ENCODE measurements at places on chromosomes 16 and 17. TPM values are rescaled to one million over a fixed set of nuclear protein-coding genes. Genes with fewer than 3 reads are reported as not detected.
A peak's percentile ranks its signal among the peaks of the same experiment; 100 is the strongest.

Gene KREMEN2
- total RNA-seq: 0.15 TPM

DNA sequence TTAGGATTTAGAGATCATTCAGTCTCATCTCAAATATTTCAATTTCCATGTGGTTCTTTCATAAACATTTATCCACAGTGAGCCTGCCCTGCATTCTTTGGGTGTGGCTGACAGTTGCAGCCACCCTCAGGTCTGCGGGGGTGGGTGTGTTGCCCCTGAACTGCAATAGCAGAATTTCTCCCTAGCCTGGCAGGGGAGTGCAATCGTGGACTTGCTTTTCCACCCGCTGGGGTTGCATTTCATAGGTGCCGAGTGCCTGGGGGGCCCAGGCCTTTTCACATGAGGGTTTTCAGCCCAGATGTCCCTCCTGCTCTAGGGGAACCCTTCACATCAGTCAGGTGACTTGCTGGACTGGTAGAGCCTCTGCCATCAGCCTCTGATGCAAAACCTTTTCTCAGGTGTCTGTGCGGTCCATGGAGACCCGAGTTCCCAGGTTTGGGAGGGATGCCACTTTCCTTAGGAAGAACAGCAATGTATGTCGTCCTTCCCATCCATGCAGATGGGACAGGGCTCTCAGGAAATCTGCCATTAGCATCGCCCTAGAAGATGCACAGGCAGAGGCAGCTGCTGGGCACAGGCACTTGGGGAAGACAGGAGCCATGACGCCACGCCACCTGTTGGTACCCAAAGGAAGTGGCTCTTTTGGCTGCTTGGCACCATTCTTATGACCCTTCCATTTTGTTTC is 2.4 kb upstream of the USP36 start:
- DNase-seq: peak; percentile 56

GRCh38 chr17:62617894-62618472 is 9.5 kb upstream of the MRC2 start:
- no peak for DNase-seq

GRCh38 chr16:50939356-50939755 is 197.5 kb downstream of the CYLD start:
- no peak for DNase-seq

DNA sequence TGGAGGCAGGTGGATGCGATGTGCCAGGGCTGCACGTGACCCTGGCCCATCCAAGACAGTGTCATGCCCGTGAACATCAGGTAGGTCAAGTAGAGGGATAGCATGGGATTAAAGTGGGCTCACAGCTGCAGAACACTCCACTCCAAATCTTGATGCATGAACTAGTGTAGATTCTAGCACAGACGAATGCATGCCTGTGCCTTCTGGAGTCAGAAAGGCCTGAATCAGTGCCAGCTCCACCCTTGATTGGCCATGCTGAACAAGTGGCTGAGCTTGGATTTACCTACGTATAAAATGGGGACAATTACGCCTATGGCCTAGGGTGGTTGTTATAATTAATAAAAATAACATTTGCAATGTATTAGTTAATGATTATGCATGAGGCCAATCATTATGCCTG is 10.6 kb downstream of the IRX3 start:
- no peak for DNase-seq

- DNase-seq: no peak
Measured at GRCh38 chr17:38743556-38744171, 4.5 kb downstream of the PCGF2 start.

GRCh38 chr17:76887802-76888201 is 19.6 kb downstream of the MGAT5B start:
- DNase-seq: no peak

- DNase-seq: no peak
Measured at GRCh38 chr16:11689031-11689840, 21.0 kb downstream of the SNN start.
